Astrocyte (in vitro differentiated cells and primary cell): ENCODE measurements at places on chromosomes 5 and 9. TPM values are rescaled to one million over a fixed set of nuclear protein-coding genes. Genes with fewer than 3 reads are reported as not detected.

The MAMDC2 gene
- 135 and 211 TPM in 2 replicates for total RNA-seq

The TNC gene
- total RNA-seq = 747 and 1,099 TPM in 2 replicates

GRCh38 chr5:60811105-60811504, 33.0 kb downstream of the ELOVL7 start:
- DNase-seq = no peak

DNA sequence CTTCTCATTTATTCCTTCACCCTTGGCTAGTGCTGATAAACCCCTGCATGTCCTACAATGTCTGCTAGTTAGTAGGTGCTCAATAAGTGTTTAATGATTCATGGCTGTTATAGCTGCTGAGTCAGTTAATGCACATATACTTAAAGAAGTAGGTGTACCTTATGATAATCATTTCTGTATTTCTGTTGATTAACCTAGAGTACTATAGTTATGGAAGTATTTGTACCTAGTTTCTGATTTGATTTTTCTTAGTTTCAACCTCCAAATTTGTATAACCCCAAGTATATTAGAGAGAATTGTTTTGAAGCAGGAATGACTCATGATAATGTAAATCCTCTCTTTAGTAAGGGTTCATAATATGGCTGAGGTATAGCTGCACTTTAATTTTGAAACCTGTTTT, 8.9 kb downstream of the SMAD5 start:
- no peak for DNase-seq

DNA sequence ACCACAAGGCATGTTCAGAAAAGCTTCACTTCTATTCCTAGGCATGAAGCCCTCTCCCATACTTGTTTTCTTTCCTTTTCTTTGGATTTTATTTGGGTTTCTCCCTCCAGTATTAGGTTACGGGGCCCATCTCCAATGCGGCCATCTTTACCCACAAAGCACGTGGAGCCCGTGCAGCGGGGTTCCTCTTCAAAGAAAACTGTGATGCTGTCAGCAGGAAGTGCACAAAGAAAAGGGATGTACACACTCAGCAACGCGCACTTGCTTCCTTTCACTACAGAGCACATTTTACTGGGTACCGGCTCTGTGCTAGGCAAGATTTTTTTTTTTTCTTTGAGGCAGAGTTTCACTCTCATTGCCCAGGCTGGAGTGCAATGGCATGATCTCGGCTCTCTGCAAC, 106.6 kb downstream of the COL23A1 start:
- DNase-seq = no peak

- peak; percentile 63 for DNase-seq
Observed at GRCh38 chr5:56501781-56502557, 268.8 kb upstream of the ANKRD55 start.

DNA sequence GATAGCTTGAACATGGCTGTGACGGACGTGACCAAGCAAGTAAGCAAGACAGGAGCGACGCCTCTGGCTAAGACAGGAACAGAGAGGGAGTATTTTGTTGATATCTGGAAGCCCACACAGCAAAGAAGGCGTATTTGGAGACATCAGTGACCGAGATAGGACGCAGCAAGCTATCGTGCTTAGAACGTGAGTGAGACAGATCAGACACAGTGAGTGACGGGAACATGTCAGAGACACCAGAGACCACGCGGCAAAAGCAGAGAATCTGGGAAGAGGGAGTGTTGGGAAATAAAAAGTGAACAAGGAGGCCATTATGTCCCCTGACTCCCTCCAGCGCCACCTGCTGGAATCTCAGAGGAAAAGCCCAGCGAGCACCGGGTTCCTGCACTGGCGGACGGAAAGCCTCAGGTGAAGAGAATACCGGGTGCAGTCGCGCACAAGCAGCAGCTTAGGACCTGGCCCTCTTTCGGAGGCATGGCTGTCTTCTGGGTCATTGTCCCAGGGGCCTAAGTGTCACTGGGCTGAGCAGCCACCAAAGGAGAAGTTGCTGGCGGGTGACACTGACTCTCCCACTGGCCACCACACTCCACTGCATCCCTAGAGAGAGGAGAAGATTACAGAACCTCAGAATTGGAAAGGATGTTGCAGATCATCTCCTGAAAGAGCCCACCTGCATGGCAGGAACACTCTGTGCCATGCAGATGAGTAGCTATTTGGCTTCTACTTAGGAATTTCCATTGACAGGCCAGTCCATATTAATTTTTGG, 99.1 kb downstream of the FBXO38 start:
- peak; percentile 8 for DNase-seq

GRCh38 chr5:35248843-35249780, 18.8 kb upstream of the PRLR start:
- DNase-seq = no peak

- DNase-seq = no peak
Observed at GRCh38 chr5:175306381-175306780, 137.6 kb downstream of the DRD1 start.

DNA sequence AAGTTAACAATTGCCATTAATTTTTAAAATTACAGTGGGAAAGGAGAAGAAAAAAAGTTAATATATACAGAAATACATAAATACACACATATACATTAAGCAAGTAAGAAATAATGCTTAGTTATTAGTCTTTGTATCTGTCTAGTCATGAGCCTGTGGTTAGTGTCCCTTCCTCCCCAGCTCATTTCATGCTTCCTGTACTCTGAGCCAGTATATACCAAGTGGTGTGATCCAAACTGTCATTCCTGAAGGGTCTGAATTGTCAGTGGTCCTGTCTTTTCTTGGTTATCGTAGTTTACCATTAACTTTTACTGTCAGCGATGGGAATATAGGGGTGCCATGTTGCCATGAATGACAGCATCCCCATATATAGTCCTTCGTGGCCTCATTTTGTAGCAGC, 24.2 kb upstream of the STOM start:
- DNase-seq = no peak

DNA sequence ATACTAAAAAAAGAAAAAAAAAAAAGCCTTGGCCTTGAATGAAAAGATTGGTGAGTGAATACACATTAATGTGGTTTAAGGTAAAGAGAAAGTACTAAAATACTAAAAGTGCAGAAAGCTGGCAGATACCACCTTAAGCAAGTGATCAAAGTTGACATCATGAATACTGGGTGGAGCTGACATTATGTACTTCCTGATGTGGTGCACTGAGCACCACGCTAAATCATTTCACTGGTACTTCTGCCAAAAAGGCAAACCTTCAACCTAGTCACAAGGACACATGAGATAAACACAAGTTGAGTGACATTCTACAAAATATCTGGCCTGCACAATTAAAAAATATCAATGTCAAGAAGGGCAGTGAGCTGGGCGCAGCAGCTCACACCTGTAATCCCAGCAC, 33.8 kb upstream of the PANK3 start:
- peak; percentile 4 for DNase-seq

- peak; percentile 21 for DNase-seq
Observed at GRCh38 chr5:133041910-133042309, 9.9 kb upstream of the HSPA4 start.

DNA sequence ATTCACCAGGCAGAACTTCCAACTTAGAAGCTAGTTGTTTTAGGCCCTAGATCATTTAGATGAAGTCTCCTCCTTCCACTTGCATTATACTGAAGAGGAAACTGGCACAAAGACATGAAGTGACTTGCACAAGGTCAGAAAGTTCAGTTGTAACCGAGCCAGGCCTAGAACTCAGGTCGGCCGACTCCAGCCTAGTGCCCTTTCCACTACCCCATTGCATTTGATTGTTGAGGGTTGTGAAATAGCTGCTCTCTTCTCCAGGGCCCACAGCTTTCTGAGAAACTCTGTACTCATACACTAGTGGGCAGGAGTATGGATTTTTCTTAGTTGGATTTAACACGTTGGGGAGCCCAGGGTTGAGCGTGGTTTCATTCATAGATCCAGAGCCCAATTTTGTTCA, 5.6 kb downstream of the ZNF462 start:
- DNase-seq = no peak
